ENCODE measurements at places on chromosomes 11 and 22.

- DNase-seq = no peak
Observed at GRCh38 chr11:16012125-16012751, 344.1 kb downstream of the SOX6 start.

DNA sequence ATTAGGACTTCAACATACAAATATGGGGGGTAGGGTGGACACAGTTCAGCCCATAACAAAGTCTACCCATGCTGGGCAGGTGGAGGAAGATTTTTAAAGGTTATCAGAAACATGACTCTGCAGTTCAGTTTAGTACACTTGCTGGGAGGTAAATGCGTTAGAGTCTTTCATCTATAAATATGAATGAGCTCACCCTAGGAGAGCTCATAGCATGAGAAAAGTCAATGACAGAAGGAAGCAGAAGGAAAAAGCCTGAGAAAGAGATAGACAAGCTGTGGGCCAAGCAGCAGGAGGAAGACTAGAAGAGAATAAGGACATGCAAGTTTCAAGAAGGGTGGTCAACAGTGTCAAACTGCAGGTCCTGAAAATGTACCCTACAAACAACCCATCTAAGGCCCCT lies 27.0 kb upstream of the FSHB start:
- no peak for DNase-seq

DNA sequence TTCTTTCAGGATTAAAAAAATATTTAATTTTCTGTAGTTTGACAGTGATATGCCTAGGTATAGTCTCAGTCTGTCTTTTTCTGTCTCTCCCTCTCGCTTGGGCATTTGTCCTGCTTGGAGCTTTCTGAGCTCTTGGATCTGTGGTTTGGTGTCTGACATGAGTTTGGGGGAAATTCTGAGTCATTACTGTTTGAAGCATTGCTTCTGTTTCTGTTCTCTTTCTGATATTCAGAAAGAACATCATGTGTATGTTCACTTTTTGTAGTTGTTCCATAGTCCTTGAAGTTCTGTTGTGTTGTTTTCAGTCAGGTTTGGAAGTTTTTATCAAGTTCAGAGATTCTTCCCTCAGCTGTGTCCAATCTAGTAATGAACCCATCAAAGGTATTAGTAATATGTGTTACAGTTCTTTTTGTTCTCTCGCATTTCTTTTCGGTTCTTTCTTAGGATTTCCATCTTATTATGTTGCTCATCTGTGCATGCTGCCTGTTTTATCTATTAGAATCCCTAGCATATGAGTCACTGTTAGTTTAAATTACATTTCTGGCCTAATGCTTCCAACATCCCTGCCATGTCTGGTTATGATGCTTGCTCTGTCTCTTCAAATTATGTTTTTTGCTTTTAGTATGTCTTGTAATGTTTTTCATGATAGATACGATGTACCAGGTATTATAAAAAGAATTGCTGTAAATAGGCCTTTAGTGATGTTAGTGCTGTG lies 48.4 kb downstream of the DDX10 start:
- DNase-seq = no peak

GRCh38 chr22:44146088-44146861 lies 34.5 kb upstream of the PARVG start:
- no peak for DNase-seq

GRCh38 chr11:101721270-101721669 lies 137.5 kb upstream of the TRPC6 start:
- DNase-seq = no peak

DNA sequence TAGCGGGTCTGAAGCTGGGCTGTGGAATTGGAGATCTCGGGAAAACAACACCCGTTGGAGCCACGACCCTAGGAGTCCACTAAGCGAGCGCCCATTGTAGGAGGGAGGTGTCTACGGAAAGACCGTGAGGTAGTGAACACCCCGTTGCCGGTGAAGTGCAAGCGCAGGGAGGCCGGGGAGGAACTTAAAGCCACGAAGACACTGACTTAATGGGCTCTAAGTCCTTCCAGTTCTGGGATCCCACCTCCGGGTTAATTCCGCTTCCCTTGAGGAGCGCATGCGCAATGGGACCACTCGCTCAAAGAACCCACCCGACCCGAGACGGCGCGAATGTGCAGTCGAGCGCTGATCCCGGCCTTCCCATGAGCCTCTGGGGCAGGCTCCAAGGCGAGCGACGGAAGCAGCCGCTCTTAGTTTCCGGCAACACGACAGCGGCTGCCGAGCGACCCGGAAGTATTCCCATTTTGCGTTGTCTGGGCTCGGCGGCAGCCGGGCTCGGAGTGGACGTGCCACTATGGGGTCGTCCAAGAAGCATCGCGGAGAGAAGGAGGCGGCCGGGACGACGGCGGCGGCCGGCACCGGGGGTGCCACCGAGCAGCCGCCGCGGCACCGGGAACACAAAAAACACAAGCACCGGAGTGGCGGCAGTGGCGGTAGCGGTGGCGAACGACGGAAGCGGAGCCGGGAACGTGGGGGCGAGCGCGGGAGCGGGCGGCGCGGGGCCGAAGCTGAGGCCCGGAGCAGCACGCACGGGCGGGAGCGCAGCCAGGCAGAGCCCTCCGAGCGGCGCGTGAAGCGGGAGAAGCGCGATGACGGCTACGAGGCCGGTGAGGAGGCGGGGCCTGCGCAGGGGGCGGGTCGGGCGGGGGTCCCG lies at the start of gene SART1:
SART1 (plus strand) TSS at position 468 of the 874 bp plus-strand sequence; CDS start at position 515, 47 bp downstream.
- peak; percentile 88 for DNase-seq

GRCh38 chr11:10289765-10290380 lies 4.1 kb downstream of the SBF2 start:
- no peak for DNase-seq

- no peak for DNase-seq
Observed at GRCh38 chr22:23401910-23402274, 178.2 kb downstream of the IGLL1 start.

GRCh38 chr11:1162491-1163311 lies 4.9 kb downstream of the MUC5AC start:
- no peak for DNase-seq

Data from stimulated activated CD4-positive, alpha-beta T cell treated with anti-CD3 and anti-CD28 coated beads, Interleukin-15, amount 100 ng/mL, for 1 hour (primary cell).